ENCODE measurements at places on chromosomes 5 and 9.

DNA sequence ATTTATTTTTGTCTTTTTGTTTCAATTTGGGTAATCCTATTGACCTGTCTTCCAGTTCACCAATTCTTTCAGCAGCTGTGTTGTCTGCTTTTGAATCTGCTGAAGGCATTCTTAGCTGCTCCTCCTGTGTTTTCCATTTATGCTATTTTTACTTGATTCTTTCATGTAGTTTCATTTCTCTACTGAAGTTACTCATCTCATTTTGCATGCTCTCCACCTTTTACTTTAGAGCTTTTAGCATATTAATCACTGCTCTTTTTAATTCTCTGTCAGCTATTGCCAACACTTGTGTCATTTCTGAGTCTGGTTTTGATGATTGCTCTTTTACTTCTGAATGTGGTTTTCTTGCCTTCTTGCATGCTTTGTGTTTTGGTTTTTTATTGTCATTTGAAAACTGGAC, 496.0 kb upstream of the CLINT1 start:
- DNase-seq = no peak

DNA sequence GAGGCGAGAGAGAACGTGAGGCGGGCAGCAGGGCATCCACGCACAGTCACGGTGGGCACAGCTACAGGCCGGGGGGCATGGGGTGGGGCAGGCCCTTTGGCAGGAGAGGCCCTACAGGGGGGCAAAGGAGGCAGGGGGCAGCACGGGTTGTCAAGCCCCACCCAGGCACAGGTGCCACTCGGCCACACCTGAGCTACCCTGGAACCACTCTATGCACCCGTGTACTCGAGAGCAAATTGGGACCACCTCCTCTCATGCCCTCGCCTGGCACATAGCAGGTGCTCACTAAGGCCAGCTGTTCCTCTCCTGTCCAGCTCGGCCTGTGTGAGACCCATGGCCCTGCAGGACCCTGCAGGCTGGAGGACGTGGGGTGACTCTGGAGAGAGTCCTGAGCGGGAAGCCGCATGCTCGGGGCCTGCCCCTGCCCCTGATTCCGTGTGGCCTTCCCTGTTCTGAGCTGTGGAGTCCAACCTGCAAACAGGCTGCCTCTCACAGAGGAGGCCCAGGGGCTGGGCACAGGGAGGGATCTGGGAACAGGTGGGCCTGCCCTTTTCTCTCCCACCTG, 31.4 kb upstream of the SARDH start:
- no peak for DNase-seq

DNA sequence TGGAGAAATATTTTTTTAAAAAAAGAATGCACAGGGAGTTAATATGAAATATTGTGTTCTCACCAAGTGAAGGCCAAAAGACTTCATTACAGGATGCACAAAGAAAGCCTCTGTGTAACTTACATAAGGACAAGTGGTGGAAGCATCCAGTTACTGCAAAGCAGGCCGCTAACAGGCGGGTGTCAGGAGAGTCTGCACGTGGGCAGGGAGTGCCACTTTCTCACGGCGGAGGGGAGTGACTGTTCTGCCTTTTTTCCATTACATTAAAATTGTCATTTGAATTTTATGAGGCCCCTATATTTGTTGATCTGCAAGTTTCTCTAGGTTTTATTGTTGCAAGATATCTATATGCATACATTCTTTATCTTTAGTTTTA, 28.1 kb upstream of the SPATA31E1 start:
- no peak for DNase-seq

DNA sequence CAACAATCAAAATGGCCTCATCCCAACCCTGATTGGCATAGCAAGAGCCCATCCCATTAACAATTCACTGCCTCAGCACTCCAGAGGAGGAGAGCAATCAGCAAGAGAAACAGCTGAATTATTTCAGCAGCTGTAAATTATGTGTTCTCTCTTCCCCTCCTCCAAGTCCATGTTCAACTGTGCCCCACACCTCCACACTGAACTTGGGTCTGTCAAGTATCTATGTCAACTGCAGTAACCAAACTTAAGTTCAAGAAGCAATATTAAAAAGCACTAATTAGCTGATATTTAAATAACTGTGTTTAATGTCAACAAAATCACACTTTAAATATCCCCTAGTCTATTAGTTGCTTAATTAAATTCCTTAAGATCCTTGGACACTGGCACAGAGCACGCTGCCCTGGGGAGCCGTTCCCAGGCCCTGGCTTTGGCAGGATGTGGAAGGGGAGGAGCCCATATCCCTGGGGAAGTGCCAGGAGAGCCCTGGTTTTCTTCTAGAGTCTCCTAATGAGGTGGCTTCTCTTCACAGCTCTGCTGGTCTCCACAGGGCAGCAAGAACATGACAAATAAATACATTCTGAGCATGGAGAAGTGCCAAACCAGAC, 50.6 kb downstream of the SIL1 start:
- no peak for DNase-seq

- DNase-seq = no peak
Observed at GRCh38 chr5:169248996-169249395, 51.9 kb downstream of the SLIT3 start.

GRCh38 chr5:143649937-143650621, 161.9 kb upstream of the HMHB1 start:
- DNase-seq = no peak

- DNase-seq = no peak
Observed at GRCh38 chr9:132006677-132007370, 72.8 kb downstream of the MED27 start.

- DNase-seq = no peak
Observed at GRCh38 chr9:6845880-6846279, 88.1 kb downstream of the KDM4C start.

DNA sequence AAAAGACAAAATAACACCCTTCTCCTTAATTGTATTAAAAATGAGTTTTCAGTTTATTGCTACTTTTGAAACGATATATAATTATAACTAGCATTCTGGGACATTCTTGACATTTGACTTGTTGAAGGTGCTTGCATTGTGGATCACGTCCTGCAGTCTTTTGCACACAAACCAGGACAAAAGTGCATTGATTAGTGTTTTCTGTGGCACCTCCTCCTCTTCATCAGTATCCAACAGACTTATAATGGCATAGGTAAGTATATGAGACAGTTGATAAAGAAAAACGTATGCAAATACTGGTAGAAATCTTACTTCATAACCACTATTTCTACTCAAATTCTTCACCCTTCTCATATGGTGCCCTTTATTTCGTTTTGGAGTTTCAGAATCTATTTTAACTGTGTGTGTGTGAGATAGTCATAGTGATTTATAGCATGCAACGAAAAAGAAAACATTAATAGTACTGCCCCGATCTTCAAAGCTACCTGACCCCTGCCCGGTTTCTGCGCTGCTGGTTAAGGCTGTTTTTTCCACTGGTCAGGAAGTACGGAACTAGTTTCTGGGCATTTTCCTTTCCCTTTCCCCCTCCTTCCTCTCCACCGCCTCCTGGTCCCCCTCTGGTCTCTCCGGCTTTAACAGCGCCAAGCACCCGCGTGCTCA, 639 bp upstream of the RASA1 start:
- DNase-seq = no peak

DNA sequence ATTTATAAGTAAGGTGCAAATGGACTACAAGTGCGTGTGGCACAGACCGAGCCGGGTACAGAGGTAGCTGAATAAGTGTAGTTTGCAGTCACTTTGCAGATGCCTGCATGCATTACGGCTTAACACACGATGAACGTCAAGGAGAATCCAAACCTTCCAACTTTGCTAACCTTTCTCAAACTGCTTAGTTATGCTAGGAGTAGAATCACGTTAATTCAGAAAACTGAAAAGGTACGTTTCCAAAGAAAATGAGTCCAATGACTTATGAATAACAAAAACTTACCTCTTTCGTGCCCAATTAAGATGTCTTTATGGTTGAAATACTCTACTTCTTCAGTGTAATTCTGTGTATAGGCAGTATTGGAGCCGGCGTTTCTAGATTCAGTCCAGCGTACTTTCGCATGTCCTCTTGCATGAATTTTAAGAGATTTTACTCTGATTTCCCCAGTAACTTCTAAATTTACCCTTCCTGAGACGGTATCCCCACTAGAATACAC, 539 bp downstream of the ARRDC3 start:
- no peak for DNase-seq

DNA sequence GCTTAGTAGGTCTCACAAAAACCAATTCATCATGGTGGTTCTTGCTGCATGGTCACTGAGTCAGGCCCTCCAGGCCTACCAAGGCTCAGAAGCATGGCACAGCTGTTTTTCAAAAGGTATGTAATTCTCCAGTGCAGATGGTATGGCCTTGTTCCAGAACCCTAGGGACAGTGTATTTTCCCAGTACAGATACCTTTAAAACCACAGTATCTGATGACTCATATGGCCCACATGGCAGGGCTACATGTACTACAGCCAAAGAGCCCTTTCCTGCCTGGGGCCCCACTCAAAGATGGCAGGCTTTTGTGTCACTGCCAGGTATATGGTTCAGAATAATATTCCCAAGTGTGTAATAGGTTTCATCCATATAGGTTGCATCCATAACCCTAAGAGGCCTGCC, 16.5 kb downstream of the CSF2 start:
- DNase-seq = peak; percentile 54

DNA sequence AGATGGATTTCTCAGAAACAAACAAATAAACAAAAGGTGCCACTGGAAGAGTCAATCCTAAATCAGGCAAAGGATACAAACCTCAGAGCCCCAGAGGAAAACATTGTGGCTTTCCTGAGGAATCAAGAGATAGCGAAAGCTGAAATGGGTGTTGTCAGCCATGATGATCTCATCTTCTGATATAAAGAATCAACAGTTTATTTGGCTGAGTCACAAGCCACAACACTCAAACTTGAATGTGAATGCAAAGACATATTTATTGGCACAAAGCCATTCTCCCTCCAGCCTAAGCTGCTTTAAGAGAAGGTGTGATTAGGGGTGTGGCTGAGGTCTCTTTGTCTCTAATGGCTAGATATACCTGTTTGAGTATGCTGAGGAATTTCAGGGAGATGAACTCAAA, 73.3 kb upstream of the NREP start:
- DNase-seq = peak; percentile 57

DNA sequence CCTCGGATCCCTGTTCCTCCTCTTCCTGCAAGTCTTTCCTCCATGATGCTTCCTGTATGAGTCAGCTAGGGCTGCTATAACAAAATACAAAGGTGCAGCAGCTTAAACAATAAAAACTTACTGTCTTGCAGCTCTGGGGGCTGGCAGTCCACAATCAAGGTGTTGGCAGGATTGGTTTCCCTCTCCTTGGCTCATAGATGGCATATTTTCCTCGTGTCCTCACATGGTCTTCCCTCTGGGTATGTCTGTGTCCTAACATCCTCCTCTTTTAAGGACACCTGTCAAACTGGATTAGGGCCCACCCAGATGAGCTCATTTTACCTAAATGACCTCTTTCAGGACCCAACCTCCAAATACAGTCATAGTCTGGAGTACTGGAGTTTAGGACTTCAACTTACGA, 117.5 kb downstream of the MED10 start:
- no peak for DNase-seq

DNA sequence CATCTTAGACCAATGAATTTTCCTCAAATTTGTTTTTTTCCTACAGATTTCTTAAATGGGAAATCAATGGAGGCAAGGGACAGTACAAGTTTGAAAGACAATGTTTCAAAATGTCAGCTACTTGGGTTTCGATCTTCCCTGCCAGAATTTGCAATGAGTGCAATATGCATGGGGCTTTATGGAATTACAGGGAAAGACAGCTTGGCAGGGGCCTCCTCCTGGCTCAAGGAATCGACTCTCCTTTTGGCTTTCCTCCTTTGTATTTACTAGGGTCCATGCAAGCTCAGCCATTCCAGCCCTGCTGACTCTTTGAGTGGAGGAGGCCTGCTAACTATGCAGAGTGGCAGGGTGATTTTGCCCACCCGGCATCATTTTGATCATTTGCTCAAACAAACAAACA, 63.2 kb downstream of the MED27 start:
- no peak for DNase-seq

- no peak for DNase-seq
Observed at GRCh38 chr5:8842971-8843551, 702.8 kb downstream of the SEMA5A start.

GRCh38 chr5:5494489-5495402, 72.3 kb downstream of the ICE1 start:
- no peak for DNase-seq

DNA sequence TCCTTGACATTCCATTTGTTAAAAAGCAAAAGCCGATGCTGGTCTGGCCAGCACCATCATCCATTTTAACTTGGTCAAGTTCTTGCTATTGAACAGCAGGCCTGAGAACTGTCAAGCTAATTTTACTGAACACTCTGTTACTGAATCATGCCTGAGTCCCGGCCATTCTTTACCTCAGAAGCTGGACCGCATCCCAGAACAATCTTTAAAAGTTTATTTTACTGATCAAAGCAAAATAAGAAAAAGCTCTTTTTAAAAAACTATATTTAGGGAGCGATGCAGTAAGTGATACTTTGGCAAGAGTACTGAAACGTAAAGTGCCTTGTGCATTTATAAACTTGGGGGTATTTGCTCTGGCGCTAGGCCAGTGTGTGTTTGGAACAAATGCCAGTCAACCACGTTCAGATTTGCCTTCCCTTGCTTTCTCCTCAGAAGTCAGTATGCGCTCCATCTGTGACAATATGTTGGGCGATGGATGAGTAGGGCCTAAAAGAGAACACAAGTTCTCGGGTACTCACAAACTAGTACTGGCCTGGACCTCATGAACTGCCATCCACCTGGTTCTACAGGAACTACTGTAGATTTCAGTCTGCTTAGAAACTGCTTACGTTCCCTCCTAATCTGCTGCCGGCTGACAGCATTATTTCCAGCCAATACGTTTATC, 161.9 kb downstream of the MAPKAP1 start:
- no peak for DNase-seq

DNA sequence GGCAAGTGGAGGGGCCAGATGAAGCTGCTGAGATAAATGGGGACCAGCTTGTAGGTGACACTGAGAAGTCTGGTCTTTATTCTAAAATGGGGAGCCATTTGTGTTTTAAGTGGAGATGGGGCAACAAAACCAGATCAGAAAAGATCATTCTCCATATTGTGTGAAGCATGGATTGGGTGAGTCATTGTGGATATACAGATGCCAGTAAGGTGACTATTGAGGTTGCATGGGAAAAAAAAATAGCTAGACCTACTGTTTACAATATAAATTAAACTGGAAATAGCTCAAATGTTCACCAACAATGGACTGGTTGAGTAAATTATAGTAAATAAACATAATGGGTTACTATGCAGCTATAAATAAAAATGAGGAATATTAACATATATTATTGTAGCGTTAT, 5.4 kb upstream of the MAP1B start:
- DNase-seq = no peak

DNA sequence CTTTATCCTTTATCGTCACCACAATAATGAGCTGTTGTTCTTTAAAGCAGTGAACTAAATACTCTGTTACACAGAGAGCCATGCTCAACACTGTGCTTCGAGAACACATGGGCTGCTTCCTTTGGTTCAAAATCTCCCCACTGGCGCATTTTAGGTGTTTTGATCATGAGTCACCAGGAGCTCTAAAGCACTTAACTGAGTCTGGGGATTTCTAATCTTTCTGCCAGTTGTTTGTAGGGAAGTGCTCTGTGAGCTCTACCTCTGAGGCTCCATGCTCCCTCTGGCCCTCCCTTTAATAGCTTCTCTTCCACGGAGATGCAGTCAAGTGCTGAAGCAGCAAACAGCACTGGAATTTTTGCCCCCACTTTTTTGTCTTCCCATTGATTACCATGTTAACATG, 17.0 kb downstream of the ERAP2 start:
- DNase-seq = peak; percentile 61

- DNase-seq = no peak
Observed at GRCh38 chr9:22031655-22032411, 22.7 kb upstream of the CDKN2B start.

Data from SJSA1 (cell line).